GM10248 (cell line): ENCODE measurements at places on chromosomes 4 and X.

- no peak for DNase-seq
These were observed 15.0 kb upstream of the ELF4 start for GRCh38 chrX:130125091-130125874.

GRCh38 chrX:119721487-119721886, 28.5 kb upstream of the SEPTIN6 start:
- no peak for DNase-seq

GRCh38 chrX:43018031-43018430, 240.1 kb upstream of the PPP1R2C start:
- DNase-seq: no peak

DNA sequence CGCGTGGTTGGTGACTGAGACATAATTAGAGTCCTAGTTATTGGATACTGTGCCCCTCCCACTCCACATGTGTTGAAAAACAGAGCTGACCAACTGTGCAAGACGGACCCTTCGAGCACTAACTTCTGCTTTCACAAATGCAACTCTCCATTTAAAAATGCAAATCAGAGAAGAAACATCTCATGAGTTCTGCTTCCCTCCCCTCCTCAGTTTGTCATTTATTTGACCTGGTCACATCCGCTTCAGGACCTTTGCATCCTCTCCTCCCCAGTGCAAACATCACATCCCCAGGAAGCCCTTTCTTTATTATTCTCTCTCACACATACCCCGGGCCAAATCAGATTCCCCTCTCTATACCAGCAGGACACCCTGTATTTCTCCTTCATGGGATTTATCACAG, 38.1 kb upstream of the NOCT start:
- DNase-seq: peak; percentile 68

- DNase-seq: no peak
These were observed 66.7 kb downstream of the RBMX2 start for GRCh38 chrX:130468395-130468923.

GRCh38 chr4:132483-132882, 8.2 kb downstream of the ZNF718 start:
- no peak for DNase-seq

- no peak for DNase-seq
These were observed 34.5 kb upstream of the DDIT4L start for GRCh38 chr4:100224721-100225120.

DNA sequence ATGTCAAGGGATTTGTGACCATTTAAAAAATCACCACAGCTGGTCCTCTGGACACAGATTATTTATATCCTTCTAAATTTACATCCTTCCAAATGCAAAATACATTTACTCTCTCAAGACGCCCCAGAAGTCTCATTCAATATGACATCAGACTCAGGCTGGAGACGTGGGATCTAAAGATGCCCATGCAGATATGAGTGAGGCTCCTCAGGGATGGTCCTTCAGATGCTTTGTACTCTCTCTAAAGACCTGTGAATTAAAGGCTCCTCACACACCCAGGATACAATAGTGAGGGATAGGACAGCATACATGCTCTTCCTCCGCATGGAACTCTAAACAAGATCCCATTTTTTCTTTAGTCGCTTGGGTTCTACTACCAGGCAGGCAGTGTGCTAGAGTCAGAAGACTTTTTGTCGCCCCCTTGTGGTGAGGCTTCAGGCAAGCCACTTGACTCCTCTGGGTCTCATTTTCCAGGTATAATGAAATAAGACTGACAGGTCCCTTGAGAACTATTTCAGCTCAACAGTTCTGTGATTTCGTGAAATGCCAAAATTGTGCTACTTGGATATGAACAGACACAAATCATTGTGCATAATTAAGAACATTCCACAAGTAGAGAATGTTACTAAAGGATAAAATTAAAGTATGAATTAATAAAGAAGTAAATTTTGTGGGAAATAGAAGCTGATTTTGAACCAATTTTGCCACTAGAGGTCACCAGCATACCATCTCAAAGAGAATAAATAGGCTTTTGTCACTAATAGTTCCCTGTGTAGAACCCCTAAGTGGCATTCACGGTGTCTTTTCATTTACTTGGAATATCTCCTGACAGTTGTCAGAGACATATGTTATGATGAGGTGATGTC, 13.7 kb upstream of the SCOC start:
- peak; percentile 47 for DNase-seq

DNA sequence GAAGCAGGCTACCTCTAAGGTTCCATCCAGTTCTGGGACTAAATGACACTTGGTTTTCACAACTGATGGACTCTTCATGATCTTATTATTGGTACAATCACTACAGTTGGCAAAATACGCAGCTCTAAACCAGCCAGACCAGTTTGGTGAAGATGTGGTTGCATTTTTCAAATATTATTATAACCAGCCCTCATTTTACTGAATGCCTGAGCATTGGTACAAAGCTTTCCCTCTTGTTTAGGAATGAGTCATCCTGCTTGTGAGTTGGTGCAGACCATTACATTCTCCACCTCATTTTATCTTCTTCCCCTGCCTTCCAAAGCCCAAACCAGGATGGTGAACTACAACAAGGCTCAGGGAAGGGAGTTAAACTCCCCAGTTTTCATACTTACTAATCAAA, 223.1 kb downstream of the KDR start:
- DNase-seq: no peak

- DNase-seq: no peak
These were observed 21.7 kb upstream of the MTM1 start for GRCh38 chrX:150546711-150547153.

- no peak for DNase-seq
These were observed 31.9 kb upstream of the RASGEF1B start for GRCh38 chr4:81503586-81503985.

DNA sequence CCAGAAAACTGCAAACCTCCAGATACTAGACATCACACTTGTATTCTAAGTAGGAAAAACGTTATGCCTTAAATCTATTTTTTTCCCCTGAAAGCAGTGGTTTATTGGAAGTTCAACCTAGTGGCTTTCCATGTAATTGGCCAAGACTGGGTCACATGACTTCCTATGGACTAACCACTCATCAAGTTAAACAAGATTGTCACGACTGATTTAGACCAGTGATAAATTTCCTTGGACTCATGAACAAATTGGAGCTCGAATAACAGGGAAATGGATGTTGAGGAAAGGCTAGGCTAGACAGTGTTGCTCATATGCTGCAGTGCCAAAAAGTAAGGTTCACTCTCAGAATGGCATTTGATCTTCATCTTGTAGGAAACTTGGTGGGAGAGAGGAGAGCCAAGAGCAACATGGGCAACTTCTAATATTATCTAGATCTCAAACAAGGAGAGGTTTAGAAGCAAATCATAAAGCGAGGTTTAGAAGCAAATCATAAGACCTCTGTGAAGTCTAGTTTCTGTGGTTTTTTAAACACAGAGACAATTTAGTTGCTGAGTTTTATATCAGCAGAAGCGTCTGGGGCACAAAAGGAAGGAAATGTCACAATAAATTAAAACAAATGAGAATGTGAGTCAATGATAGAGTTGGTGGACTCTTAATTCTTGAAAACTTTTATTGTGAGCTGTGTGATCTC, 165.6 kb upstream of the BOD1L1 start:
- no peak for DNase-seq

DNA sequence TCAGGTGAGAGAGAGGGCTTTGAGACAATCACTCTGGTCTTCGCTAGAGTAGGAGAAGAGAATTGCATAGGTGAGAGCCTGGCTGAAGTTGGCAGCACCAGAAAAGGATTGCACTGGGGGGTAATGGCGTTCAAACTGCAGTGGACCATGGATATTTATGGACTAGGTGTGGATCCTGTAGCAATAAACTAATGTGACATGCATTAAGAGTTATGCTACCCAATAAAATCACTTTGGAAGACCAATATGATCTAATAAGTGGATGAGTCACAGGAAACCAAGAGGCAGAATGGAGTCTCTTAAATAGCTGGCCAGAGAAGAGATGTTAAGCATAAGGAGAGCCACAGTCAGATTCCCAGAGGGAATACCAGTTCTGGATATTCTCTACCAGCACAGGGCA, 259.8 kb downstream of the FBXO8 start:
- DNase-seq: no peak

DNA sequence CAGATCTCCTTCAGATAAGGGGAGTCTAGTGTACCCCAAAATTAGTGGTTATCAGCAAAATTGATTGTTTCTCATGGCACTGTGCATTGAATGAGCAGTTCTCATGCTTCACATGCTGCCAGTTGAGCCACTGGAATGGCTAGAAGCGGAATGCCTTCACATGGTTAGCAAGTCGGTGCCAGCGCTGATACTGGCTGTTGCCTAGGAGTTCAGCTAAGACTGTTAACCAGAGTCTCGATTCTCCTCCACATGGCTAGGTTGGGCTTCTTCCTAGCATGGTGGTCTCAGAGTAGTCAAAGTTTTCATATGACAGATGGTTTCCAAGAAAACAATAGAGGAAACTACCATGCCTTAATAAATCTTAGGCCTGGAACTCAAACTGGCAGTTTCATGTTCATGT, 12.2 kb downstream of the ANTXR2 start:
- DNase-seq: no peak

DNA sequence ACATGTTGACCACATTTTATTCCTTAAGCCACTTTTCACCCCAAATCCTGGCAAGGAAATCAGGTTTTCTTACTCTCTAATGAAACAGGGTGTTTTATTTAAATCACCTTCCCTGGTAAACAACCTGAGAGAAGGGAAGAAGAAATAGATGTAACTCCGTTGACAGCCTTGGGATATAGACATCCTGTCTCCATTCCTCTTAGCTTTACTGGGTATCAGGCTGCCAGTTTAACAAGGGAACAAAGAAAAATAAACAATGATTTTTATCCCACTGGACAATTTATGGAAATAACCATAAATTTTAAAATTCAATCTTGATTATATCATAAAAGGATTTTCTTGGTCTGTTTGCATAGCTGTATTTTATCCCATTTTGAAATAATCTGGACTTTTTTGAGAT, 49.2 kb downstream of the EDNRA start:
- no peak for DNase-seq

DNA sequence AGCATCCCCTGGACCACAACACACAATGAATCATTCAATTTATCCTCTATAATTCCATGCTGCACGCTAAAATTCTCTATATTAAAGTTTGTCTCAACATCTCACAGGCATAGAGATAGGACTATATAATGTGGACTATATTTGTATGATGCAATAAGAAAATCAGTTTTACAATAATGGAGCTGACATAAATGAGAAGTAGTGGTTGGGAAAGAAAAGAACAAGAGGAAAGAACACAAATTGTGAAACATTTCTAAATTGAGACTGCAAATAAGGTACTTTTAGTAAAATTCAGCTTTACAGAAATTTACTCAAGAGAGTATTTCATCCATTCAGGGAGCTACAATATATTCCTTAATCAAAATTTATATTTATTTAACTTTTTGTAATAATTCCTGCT, 120.4 kb downstream of the ARAP2 start:
- no peak for DNase-seq

DNA sequence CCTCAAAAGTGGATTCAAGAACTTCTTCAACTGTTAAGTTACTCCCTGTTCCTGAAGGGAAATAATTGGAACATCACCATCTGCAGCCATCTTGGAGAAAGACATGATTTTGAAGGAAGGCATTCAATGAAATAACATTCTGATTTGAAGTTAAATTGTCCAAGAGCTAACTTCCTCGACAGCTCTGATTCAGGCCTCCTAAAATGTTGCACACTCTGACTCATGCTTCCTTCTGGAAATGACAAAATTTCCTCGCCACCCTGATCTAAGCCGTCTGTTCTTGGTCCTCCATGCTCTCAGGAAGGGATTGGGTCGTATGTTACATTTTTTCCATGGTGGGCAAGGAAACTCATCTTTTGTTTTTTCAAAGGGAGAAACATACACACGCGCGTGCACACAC, 496.9 kb upstream of the DIPK2B start:
- no peak for DNase-seq

GRCh38 chrX:129632443-129632842, 22.3 kb downstream of the APLN start:
- DNase-seq: no peak

- DNase-seq: no peak
These were observed 1.5 kb downstream of the FUNDC2 start for GRCh38 chrX:155028129-155028528.

- no peak for DNase-seq
These were observed 980.8 kb upstream of the GRID2 start for GRCh38 chr4:91322961-91323360.

DNA sequence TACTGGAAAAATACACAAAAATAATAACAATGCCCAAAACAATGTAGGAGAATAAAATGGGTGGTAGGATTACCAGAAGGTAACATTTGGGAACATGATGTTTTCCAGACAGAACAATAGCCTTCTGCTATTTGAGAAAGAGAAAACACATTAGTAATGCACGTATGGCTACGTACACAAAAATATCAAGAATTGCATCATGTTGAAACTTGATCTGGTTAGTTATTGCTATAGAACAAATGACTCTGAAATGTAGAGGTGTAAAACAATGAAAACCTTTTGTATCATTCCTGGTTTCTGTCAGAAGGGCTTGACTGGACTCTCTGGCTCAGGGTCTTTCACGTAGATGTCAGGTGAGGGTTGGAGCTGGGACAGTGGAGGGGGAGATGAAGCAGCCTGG, 1040.0 kb downstream of the FAT4 start:
- no peak for DNase-seq

GRCh38 chr4:105992641-105993305, 97.5 kb downstream of the NPNT start:
- DNase-seq: no peak

DNA sequence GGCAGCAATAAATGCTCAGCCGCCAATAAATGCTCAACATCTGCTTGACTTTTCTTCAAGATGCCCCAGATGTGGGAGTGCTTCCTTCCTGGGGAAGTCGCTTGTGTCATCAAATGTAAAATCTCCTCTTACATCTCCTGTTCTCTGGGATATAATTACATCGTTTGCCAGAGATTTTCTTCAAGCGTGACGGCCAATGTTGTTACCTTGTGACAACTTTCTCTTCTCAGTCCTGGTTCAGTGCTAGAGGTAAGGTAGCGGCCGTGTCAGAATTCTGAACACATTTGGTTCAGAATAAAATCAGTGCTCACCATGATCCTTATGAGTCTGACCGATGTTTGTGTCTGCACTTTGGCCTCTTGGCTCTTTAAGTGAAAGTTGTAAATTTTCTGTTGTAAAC, 102.5 kb downstream of the ASMT start:
- no peak for DNase-seq

DNA sequence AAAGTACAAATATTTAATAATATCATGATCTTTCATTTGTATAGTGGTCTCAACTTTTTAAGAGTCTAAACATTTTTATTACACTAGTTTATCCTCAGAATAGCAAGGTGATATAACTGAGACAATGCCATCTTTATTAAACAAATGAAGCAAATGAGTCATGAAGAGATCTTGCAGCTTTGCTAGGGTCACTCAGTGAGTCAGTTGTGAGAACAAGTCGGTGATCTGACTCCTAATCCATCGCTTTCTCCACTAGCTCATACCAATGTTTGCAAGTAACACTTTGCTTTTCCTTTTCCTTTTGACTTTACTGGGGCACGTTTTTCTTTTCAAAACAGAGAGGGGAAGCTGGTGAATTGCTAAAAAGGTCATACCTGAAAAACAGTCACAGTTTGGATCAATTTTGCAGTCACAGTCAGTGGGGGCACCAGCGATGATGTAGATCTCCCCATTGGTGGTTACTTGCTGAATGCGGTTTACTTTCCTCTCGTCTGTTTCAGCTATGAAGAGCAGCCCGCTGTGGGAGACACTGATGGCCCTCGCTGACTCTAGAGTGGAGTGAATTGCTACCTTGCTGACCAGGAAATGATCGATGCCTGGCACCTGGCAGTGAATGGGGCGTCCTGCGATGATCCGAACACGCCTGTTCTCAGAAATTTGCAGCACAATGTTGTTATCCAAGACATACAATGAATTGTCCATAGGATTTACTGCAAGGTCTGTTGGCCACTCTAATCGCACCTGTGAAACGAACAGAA, 75.7 kb downstream of the SH2D1A start:
- DNase-seq: no peak

GRCh38 chrX:9875801-9876200, 89.6 kb downstream of the SHROOM2 start:
- DNase-seq: no peak
